Activated CD4-positive, alpha-beta T cell treated with anti-CD3 and anti-CD28 coated beads, Interleukin-2, amount 50 U/mL, for 4 hours (primary cell): ENCODE measurements at places on chromosomes 7 and 10.

DNA sequence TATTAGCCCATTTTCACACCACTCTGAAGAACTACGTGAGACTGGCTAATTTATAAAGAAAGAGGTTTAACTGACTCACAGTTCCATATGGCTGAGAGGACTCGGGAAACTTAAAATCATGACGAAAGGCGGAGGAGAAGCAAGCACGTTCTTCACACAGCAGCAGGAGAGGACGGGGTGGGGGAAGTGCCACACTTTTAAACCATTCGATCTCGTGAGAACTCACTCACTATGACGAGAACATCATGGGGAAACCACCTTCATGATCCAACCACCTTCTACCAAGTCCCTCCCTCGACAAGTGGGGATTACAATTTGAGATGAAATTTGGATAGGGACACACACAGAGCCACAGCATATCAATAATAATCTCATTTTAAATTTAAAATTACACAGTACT, 80.2 kb downstream of the VWDE start:
- no peak for DNase-seq

GRCh38 chr7:2713978-2714377, 26.0 kb downstream of the AMZ1 start:
- DNase-seq, result no peak

DNA sequence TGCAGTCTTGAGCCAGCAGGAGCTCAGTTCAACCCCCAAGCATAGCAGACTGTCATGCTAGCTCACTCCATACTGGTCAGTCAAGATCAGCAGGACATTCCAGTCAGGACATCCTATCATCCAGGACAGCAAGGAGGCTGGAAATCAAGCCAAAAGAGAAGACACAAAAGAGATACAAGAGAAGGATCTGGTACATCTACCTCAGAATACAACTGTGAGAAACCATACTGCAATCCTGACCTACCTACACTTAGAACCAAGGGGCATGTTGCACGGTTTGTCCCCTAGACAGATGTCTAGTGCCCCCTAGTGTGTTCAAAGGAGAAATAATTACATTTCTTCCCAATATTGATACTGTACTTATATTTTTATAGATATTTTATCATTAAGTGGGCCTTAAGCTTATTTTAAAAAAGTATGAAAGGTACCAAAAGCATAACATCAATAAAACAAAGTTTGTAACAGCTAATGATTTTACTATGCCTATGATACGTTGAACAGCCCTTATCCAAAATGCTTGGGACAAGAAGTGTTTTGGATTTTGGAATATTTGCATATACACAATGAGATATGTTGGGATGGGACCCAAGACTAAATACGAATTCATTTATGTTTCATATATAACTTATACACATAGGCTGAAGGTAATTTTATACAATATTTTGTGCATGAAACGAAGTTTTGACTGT, 26.7 kb downstream of the ERCC6 start:
- no peak for DNase-seq

GRCh38 chr10:129951101-129951969, 12.7 kb downstream of the EBF3 start:
- no peak for DNase-seq

DNA sequence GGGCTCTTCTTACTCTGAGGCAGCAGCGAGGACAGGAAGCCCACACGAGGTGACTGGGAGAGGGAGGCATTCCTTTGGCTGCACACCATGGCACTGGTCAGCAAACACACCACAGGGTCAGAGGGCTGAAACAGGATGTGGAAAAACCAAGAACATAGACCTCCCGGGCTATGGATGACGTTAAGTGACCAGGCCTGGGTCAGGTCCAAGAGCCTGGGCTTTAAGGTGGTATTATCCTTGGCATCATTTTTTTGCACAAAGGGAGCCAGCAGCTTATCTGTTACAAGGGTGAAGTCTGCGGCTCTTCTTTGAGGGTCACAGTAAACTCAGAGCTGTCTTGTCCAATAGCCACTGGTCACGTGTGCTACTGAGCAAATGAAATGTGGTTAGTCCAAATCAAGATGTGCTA, 7.0 kb downstream of the WDR91 start:
- no peak for DNase-seq

GRCh38 chr7:47758546-47758945, 176.6 kb upstream of the TNS3 start:
- no peak for DNase-seq

- no peak for DNase-seq
These were observed 184.4 kb downstream of the PTPRN2 start for GRCh38 chr7:158403013-158403821.

DNA sequence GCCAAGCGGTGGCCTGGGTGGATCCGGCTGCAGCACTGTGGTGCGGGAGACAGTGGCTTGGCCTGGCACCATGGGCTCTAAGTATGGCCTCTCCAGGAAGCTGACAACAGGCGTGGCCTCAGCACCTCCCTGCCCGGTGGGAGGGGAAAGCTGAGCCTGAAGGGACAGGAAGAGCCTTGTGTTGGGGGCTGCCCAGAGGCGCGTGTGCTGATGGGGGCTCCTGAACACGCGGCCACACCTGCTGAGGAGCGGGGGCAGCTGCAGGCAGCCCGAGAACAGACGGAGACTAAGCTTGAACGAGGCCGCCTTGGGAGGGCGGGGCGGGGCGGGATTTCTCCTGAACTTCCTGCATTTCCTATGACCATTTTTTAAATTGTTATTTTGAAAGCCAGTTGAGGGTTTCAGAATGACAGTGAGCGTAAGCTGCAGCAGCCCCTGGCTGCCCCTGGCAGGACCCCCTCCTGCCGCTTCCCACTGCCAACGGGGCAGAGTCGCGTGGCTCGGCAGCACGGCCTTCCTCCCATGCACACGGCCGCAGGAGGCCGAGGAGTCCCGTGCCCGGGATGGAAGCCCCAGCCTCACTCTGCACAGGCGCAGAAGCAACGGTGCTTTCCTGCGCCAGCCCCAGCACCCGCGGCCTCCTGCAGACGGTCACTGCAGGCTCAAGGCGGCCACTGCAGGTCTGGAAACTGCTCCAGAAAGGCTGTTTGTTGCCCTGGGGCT, 43.2 kb downstream of the DPYSL4 start:
- no peak for DNase-seq

- DNase-seq, result no peak
These were observed 51.4 kb upstream of the SCIN start for GRCh38 chr7:12518920-12519681.

GRCh38 chr7:55526770-55527169, 45.5 kb downstream of the VOPP1 start:
- DNase-seq, result no peak

GRCh38 chr7:140604760-140605159, 35.9 kb downstream of the DENND2A start:
- no peak for DNase-seq

DNA sequence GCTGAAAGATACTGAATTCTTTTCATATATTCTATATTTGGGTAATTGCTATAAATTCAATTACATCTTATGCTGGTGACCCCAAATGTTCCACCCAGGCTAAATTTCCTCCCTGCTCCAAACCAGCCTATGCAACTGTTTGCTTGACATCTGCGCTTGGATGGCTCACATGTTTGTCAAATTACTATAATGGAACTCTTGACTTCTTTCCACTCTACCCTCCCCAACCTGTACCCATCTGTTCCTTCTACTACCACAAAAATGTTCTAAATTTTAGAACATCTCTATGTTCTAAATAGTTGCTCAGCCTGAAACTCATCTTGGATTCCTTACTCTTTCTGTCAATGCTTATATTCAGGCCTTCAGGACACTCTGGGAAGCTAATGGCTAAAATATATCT, 249.9 kb upstream of the SMIM30 start:
- no peak for DNase-seq

DNA sequence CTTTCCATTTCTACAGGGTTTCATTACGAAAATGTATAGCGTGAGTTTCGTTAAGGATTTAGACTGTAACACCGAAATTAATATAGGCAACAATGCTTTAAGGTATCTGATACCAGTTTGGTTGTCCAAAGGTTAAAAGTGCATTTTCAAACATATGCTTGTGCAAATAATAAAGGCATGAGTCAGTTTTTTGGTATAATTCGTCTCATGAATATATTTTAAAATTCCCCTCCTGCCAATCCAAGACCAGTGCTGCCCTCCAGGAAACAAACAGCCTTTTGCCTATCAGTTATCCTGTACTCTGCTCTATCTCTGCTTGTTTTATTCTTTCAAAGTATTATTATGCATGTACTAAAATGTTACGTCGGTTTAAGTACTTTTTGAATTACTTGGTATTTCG, 2.0 kb downstream of the LCOR start:
- no peak for DNase-seq

- no peak for DNase-seq
These were observed 309.9 kb upstream of the IGFBP3 start for GRCh38 chr7:46230990-46231305.
